Activated naive CD4-positive, alpha-beta T cell treated with anti-CD3 and anti-CD28 coated beads, Interleukin-2, amount 50 U/mL, for 72 hours (primary cell): ENCODE measurements at places on chromosomes 7 and 10. TPM values are rescaled to one million over a fixed set of nuclear protein-coding genes. Genes with fewer than 3 reads are reported as not detected.
A peak's percentile ranks its signal among the peaks of the same experiment; 100 is the strongest.

GRCh38 chr7:102284399-102284798, 2.3 kb upstream of the SH2B2 start:
- DNase-seq, result no peak

GRCh38 chr7:100896732-100897608, 1.3 kb upstream of the ACHE start:
- DNase-seq, result peak; percentile 76

DNA sequence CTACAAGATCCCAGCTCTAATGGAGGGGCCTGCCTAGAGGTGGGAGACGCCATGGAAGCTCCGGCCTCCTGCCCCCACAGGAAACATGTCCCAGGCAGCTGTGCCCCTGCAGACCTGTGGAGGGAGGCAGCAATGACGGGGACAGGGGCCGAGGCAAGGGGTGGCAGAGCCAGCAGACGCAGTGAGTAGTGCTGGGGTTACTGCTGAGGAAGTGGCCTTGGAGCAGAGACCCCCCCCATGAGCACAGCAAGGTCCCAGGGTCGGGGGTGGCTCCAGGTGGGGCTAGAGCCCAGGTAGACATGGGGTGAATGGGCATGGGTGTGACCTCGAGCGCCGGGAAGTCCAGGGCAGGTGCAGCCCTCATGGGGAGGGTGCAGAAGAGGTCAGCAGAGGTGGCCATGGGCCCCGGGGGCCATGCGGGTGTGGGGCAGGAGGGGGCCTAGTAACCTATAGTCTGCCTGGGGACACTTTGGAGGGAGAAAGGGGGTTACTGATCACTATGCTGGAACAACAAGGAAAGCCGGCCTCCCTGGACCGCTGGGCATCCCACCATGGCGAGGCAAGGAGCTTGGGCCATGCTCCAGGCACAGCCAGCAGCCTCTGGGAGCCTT, 45.5 kb downstream of the JAKMIP3 start:
- DNase-seq, result no peak

DNA sequence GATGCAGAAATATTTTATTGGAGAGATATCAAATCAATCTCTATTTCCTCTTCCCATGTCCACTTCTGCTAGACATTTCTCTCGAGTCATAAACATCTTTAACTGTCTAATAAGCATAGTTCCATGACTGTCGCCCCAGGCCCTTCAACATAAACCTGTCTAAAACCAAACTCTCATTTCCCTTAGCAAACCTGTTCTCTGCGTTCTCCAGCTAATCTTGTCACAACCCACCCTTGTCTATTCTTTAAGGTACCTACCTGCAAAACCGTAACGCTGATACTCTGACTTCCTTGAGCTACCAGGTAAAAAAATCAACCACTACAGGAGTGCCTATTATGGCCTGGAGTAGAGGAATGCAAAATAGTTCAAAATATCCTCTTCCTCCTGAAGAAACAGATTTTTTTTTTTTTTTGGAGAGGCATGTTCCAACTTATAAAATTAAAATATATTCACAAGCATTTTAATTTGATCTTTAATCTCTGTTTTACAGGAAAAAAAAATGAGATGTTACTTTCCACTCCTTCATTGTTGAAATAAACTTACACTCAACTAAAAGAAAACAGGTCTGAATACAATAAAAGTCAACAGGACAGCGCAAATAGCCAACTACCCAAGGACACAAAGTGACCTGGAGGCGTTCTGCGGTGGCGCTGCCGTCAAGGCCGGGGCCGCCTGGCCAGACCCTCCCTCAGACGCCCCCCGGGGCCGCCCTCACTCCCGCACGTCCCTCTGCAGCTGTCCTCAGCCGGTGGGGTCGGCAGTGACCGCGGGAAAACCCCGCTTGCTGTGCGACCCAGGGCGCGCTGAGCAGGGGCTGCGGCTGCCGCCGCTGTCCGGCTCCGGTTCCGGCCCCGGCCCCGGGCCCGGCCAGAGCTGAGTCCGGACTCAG, 765 bp downstream of the SLC25A40 start:
- DNase-seq, result no peak

- no peak for DNase-seq
Measured at GRCh38 chr10:59362144-59362958, at the start of gene FAM13C. FAM13C (minus strand) TSS chr10:59362549; CDS start chr10:59362460, 89 bp downstream.

DNA sequence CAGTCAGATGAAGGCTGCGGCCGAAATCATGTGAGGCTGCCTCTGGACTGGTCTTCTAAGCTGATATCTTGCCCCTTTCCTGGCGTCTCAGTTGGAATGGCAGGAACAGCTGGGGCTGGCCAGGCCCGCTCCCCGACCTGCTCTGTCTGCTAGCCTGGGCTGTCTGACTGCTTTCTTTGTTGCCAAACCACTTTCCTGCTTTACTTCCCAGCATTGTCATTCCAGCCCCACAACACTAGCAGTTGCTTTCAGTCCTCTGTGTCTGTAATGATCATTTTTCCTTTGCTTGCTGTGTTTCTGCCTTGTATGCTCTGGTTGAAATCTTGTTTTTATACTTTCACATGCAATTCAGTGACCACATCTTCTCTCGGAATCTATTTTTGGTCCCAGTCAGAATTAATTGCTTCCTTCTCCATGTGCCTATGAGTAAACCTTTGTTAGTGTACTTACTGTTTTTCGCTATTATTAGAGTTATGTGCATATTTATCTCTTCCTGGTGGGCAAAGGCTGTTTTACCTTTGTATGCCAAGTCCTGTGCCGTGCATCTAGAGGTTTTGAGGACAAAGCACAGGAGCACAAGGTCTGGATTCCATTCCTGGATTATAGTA, 21.6 kb downstream of the PRPF18 start:
- DNase-seq, result no peak

DNA sequence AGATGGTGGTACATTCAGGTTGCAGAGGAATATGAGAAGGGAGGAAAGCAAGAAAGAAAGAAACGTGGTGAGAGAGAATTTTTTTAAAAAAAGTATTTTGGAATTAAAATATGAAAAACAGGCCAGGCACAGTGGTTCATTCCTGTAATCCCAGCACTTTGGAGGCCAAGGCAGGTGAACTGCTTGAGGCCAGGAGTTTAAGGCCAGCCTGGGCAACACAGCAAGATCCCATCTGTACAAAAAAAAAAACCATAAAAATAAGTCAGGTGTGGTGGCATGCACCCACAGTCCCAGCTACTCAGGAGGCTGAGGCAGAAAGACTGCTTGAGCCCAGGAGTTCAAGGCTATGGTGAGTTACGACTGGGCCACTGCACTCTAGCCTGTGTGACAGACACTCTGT, 112.1 kb downstream of the PARD3 start:
- no peak for DNase-seq

DNA sequence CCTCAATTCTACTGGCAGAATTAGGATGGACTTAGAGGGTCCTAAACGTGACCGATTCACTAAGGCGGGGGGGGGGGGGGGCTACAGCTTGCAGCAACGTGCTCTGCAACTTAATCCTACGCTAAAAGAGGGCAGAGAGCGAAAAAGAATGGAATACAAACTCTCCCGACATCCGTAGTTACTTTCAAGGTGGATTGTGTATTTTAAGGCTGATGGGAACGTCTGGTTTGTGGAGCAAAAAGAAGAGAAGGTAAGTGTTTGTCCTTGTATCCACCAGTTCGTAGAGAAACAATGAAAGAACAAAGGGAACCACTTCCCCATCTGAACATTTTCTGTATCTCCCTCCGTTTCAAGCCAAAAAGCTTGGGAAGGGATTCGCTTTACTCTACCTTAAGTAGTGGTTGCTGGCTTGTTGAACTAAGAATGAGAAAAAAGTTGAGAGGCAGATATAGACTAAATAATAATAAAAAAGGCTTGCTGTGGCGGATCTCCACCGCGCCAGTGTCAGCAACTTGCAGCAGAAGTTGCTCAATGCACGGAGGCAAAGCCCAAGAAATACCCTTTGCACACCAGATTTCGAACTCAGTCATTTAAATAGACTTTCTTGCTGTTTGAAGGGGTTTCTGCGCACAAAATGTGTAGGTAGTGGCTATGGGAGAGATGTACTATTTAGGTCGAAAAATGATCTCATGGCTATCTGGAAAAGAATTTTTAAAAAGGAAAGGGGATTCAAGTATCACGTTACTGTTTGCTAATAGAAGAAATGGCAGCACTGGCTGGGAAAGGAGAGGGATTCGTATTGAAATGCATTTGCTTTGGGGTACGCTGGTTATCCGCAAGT, 736 bp downstream of the SKIDA1 start:
- DNase-seq, result no peak

GRCh38 chr10:75685187-75685586, 253.8 kb downstream of the LRMDA start:
- DNase-seq, result no peak

DNA sequence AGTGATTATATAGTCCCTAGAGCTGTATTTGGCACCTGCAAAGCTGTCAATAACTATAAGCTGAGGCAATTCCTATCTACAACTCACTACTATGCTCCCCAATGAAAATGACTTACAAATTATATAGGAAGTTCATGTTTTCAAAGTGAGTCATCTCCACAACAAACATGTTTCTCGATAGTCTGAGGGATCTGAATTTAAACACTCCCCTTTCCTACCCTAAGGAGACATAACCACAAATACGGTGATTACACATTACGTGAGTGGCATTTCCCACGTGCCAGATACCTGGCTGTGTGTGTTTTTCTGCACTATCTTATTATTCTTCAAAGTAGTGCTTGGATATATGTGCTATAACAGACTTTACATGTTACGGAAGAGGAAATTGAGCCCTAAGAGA, 122.5 kb upstream of the C1QL3 start:
- no peak for DNase-seq

- DNase-seq, result no peak
Measured at GRCh38 chr10:120990831-120991230, 139.7 kb downstream of the WDR11 start.

DNA sequence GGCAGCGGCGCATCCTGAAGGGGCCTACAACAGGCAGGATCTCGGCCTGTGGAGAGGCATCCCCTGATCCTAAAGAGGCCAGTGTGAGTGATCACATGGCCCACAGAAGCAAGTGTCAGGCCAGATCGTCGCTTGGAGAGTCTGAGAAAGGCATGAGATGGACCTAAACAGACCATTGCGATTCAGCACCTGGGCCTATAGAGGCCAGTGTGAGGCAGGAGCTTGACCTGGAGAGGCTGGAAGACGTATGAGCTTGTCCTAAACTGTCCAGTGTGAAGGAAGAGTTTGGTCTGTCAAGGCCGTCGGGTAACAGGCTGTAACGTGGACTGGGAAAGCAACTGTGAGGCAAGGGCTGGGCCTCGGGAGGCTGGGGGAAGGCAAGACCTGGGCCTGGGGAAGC, 172.6 kb downstream of the TPST1 start:
- DNase-seq, result no peak

DNA sequence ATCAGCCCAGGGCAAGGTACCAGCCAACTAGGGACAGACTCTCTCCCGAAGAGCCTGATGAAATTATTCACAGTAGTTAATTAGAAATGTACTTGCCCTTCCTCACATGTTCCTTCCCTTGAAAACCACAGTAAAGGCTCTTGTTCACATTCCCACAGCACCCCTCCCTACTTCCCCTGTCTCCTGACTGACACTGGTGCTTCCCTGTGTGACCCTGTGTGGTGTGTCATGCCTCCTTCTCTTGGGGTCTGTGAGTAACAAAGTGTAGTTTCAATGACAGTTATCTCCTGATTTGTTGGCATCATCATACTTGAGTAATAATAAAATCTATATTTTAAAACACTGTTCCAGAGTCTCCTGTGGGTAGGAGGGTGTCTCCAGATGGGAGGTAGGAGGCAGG, 209.7 kb downstream of the ABCA13 start:
- DNase-seq, result no peak

- DNase-seq, result no peak
Measured at GRCh38 chr10:116715839-116716377, 26.5 kb downstream of the HSPA12A start.

DNA sequence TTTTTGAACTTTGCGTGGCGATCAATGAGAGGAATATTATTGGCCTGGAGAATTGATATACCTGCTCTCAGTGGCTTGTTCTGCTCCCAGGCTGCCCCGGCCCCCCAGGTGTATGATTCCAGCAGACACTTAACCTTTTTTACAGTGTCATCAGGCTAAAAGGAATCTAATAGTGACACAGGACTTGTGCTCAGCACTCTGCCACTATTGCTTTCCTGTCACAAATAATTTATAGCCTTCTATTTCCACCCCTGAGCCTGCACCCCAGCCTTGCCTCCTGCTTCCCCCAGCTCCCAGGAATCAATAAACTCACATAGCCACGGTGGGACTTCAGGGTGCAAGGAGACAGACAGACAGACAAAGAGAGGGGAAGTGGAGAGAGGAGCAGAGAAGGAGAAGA, 28.3 kb downstream of the PAX2 start:
- no peak for DNase-seq

The GBF1 gene
- total RNA-seq, result 32.1 TPM

The CPVL gene
- not detected for total RNA-seq

The SH2D4B gene
- 0.14 TPM for total RNA-seq

The ZNF804B gene
- not detected for total RNA-seq

The FAM237B gene
- not detected for total RNA-seq

The IDE gene
- total RNA-seq, result 20.7 TPM

The LIPJ gene
- total RNA-seq, result not detected

The EIF4H gene
- total RNA-seq, result 470 TPM

The TMEM213 gene
- not detected for total RNA-seq

The HTR5A gene
- total RNA-seq, result not detected

The CNPY1 gene
- not detected for total RNA-seq

The CYP3A7 gene
- not detected for total RNA-seq

The ZRANB1 gene
- total RNA-seq, result 10.4 TPM

The FAM171A1 gene
- 4.9 TPM for total RNA-seq
